ENCODE measurements at places on chromosomes 12 and 14.
A peak's percentile ranks its signal among the peaks of the same experiment; 100 is the strongest.

- DNase-seq = no peak
Observed at GRCh38 chr12:38113991-38114390, 202.6 kb upstream of the ALG10B start.

DNA sequence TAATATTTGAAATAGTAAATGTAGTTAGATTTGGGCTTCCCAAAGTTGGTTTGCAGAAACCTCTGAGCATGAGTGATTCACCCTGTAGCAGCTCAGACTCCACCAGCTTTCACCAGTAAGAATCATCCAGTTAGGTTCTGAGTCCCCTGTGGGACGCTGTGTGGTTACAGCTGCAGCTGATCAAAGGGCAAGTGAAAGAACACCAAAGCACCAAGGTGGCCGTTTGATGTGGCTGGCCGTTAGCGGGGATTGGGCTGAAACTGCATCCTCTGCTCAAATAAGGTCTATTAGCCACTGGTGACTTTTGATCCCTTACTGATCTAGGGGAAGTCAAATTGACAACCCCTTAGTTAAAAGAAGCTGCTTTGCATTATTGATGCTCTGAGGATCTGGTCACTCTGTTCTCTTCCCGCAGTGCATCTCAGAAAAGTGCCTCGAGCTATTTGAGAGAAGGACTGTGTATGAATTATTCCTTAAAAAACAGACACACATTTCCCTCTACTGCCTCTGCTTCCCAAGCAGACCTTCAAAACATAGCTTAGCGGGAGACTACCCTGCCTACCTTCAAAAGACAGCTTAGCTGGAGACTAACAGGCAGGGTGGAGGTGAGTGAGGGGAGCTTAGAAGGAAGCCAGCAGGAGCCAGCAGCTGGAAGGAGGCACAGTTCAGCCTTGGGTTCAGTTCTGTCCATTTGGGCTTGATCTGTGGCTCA lies 3.7 kb downstream of the ABHD12B start:
- DNase-seq = peak; percentile 86

DNA sequence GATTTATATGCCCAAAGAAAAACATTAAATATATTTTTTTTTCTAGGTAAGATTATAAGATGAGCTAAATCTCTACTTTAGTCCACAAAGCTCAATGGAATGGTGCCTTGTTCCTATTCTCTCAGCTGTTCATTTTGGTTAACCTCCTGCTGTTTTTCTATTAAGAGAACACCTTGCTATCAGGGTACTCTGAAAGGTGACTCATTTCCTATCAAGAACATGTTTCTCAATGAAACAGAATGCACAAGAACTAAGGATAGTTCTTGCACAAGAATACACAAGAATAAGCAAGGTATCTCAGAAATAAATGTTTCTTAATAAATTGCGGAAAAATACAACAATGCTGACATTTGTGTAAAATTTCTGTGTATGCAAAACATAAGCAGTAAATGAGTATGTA lies 14.1 kb downstream of the ABCD2 start:
- no peak for DNase-seq

DNA sequence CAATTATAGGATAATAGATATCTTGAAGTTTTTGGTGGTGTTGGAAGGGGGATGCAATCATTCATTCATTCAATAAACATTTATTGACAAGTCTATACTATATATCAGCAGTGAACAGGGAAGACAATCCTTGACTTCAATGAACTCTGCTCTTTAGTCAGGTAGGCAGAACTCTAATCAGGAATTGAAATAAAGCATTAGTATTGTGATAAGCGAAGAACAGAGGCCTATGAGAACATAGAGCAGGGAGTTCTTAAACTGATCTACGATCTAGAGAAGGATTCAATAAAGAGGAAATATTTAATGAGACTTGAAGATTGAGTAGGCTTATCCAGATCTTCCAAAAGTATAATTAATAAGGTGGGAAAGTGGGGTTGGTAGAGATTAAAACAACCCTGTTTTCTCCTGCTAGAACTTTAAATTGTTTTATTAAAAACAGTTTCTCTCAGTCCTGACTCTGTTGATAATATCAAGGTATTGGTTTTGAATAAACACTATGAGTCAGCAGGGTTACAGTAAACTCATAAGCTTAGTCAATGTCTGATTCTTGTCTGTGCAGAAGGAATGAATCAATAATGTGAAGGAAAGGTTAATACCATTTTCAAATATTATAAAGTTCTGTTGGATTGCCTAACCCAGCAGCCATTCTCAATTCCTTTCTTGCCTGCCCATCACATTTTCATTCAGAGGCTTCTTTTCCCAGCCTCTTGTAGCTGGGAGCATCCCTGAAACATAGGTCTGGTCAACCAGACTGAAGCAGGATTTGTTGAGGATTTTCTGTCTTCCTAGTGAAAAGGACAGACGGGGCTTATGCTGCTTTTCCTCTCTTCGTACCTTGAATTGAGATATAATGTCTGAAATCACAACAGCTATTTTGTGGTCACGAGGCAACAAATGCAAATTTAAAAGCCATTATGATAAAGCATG lies 38.9 kb upstream of the KTN1 start:
- no peak for DNase-seq

GRCh38 chr14:30077946-30078345 lies 150.3 kb upstream of the PRKD1 start:
- no peak for DNase-seq

- no peak for DNase-seq
Observed at GRCh38 chr12:115661112-115661511, 616.4 kb downstream of the MED13L start.
